ENCODE measurements at places on chromosomes 4 and X. TPM values are rescaled to one million over a fixed set of nuclear protein-coding genes. Genes with fewer than 3 reads are reported as not detected.

The F11 gene
- total RNA-seq: not detected

The MMRN1 gene
- not detected for total RNA-seq

The GRIA3 gene
- total RNA-seq: not detected

DNA sequence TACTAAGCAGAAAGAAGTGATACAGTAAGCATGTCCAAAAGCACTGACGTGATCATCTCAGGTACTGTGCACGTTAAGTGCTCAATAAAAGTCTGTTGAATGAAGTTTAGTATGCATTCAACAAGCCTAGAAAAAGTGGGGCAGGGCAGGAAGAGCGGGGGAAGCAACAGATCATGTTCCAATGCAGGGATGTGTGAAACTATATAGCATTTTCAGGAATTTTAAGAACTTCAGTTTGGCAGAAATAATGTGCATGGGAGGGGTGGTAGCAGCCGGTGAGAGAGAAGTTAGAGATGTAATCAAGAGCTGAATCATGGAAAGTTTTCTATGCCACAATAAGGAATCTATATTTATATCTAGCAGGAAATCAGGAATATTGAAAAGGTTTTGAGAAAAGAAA, 19.2 kb upstream of the CCNA2 start:
- no peak for DNase-seq

GRCh38 chr4:167233685-167234315, 494 bp downstream of the SPOCK3 start:
- DNase-seq: no peak

GRCh38 chrX:41412261-41413081, 34.7 kb upstream of the NYX start:
- no peak for DNase-seq

- DNase-seq: no peak
Measured at GRCh38 chrX:1609762-1610161, 5.1 kb upstream of the ASMT start.

DNA sequence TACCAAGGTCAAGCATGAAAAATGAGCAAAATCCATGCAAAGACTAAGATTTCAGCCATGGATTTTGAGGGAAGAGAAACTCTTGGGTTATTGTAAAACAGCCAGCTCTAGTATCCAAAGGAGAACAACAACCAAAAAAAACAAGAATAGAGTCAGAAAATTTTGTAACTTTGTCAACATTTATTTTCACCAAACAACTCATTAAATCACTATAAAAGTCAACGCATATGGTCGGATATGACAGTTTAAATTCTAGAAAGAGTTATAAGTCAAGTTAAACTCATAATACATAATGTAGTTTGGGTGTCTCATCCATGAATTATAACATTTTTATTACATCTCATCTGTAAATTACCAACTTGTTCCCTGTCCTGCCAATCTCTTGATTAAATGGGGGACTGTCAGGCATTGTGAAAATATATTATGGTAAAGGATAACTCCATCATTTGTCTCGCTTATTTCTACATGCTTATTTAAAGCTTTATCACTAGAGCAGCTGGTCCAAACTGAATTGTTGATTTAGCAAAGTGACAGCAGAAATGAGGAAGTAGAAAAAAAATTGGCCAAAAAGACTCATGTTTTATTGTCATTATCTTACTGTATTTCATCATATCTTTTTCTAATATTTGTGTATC, 224.8 kb upstream of the NOCT start:
- no peak for DNase-seq

GRCh38 chr4:41287005-41287404, 30.3 kb downstream of the UCHL1 start:
- DNase-seq: no peak

DNA sequence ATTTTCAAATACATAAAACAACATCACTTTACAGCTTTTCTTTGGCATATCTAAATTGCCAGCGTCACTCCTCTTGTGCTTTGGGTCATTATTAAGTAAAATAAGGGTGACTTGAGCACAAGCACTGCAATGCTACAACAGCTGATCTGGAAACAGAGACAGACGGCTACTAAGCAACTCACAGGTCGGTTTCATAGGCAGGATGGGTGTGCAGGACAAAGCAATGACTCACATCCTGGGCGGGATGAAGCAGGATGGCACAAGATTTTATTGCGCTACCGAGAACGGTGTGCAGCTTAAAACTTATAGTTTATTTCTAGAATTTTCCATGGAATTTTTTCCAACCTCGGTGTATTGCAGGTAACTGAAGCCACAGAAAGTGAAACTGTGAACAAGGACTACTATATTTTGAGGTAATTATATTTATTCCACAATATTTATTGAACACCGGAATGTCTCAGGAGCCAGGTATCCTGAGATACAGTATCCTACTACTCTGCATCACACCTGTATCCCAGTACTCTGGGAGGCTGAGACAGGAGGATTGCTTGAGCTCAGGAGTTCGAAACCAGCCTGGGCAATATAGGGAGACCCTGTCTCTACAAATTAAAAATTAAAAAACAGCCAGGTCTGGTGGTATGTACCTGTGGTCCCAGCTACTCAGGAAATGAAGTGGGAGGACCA, 215.5 kb downstream of the APBB2 start:
- DNase-seq: no peak

GRCh38 chr4:76594173-76594572, 159.1 kb downstream of the SHROOM3 start:
- no peak for DNase-seq

GRCh38 chrX:154750301-154751202, at the start of gene GAB3:
Gene GAB3, minus strand, starts transcription at chrX:154751077. Its CDS starts 52 bp downstream, at chrX:154751025.
- DNase-seq: no peak

DNA sequence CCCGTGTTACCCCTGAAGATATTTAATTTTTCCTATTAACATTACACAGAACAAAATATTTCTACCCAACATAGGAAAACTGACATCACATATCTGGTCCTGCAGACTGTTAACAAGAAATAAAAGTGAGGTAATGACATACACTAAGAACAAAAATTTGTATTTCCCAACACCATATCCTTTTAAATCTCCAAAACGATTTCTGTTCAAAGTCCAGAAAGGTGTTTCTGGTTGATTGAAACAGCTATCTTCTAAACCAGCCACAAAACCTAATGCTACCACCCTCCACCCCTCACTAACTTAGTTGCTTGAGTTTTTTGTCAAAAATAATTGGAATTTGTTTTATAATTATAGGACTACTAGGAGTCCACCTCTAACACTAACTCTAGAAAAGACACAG, 7.1 kb downstream of the ANKRD50 start:
- DNase-seq: no peak

- DNase-seq: no peak
Measured at GRCh38 chr4:153222707-153223426, 18.6 kb downstream of the TRIM2 start.

GRCh38 chr4:338759-339097, 1.1 kb downstream of the ZNF141 start:
- DNase-seq: no peak

DNA sequence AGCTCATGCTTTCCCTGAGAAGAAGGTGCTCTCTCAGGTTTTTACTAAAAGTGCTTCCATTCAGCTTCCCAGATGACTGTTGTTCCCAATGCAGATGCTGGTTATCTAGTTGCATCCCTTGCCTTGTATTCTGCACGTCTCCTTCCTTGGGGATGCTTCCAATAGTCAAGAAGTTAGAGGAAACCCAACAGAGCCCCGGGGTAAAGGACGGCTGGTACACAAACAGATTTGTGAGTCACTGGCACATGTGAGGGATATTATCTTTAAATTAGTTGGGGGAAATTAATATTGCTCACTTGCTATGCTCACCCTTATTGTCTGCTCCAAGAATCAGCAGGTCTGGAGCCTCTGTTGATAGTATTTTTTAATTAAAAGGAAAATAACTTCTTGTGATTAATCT, 465.2 kb upstream of the BOD1L1 start:
- no peak for DNase-seq

DNA sequence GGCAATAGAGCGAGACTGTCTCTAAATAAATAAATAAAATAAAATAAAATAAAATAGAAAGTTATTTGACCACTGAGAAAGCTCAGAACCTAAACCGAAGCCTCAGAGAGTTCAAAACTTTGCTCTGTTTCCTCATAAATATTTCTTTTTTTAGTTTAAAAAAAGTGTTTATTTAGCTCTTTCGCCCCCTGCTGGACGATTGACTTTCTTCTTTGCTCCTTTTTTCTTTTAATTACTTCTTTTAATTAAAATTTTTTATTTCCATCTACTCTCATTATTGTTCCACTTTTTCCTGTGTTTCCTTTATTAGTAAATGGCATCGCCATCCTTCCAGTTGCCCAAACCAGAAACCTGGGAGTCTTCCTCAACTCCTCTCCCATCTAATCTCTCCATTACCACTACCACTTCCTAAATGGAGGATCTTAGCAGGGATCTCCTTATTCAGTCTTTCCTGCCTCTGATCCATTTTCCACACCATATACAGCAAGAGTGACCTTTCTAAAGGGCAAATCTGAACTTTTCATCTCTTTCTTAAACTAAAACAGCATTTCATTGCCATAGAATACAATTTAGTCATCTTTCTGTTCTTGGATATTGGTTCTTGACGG, 728 bp upstream of the IL13RA2 start:
- no peak for DNase-seq
